ENCODE measurements at places on chromosomes 16 and 17.

GRCh38 chr16:12253731-12254130 is 277.2 kb downstream of the SNX29 start:
- DNase-seq: no peak

DNA sequence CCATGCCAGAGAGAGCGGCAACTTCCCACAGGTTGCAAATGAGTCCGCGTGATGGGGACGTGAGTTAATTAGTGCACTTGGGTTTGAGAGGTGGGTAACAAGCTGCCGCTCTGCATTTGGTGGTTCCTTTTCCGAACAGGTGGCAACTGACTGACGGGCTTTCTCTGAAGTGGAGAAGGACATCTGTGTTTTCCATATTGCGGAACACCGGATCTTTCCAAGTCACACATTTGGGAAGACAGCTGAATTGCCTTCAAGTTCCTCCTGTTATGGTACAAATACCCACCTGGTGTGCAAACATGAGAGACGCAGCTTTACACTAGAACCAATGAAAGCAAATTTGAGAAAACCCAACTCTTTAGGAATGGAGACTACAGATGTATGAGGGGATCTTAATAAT is 451.3 kb upstream of the ZFHX3 start:
- no peak for DNase-seq

GRCh38 chr17:73972056-73972455 is 231.4 kb upstream of the RPL38 start:
- no peak for DNase-seq

GRCh38 chr17:28841901-28842281 is 699 bp downstream of the FAM222B start:
- DNase-seq: no peak

DNA sequence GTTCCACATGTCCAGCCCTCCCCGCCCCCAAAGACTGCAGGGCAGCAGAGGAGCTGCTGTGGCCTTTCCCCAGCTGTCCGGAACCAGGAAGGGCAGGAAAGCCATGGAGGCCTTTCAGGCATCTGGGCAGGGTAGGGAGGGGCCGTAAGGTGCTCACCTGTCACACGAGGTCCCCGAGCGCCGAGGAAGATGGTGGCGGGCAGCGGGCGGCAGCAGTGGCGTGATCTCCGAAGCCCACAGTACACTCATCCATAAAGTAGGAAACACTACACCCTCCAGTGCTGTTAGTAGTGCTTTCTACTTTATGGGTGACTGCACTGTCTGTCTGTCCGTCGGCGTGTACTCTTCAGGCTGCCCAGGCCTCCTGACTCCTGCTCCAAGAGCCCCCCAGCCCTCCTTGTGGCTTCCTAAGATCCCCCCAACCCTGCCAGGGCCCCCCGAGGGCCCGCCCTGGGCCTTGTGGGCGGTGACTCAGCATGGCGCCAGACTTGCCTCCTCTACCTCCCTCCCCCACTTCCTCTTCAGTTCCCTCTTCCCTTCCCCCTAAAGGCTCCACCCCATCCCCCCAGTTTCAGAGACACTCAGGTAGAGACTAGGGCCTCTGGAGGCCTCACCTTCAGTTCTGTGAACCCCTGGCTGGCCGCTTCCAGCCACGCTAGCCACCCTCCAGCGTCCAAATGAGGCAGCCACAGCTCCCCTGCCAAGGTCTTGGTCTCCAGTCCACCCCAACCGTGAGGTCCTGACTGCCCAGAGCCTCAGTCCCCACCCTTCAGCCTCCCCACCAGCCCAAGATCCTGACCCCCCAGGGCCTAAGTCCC is 2.6 kb upstream of the TSPOAP1 start:
- DNase-seq: peak; percentile 68

GRCh38 chr16:27229891-27230470 is 26.7 kb downstream of the KDM8 start:
- peak; percentile 39 for DNase-seq

DNA sequence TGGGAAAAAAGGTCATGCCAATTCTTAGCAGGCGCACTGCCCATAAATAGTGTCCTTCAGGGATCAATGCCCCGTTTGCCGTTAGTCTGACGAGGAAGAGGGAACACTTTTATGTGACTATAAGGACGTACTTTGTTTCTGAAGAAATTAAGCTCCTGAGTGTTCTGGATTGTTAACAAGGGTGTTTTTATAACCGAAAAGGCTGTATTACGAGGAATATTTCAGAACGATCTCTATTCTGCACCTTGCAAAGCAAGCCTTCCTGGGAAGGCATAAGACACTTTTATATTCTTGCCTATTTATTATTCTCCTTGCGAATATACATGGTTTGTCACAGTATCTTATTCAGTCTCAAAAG is 24.5 kb upstream of the SYT17 start:
- no peak for DNase-seq

DNA sequence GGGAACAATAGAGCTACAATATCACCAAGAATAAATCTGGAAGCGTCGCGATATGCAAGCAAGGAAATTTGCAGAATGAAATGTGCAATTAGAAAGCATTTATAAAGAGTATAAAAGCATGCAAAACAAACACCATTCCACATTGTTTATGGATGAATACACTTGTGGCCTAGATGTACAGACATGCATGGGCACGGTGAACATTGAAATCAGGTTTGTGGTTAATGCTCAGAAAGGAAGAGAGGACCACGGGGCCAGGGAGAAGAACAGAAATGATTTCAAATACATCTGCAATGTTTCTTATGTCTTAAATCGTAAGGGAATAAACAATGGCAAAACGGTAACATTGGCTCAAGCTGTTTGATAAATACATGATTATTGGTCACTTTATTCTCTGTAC is 235.9 kb downstream of the FOXL1 start:
- no peak for DNase-seq

DNA sequence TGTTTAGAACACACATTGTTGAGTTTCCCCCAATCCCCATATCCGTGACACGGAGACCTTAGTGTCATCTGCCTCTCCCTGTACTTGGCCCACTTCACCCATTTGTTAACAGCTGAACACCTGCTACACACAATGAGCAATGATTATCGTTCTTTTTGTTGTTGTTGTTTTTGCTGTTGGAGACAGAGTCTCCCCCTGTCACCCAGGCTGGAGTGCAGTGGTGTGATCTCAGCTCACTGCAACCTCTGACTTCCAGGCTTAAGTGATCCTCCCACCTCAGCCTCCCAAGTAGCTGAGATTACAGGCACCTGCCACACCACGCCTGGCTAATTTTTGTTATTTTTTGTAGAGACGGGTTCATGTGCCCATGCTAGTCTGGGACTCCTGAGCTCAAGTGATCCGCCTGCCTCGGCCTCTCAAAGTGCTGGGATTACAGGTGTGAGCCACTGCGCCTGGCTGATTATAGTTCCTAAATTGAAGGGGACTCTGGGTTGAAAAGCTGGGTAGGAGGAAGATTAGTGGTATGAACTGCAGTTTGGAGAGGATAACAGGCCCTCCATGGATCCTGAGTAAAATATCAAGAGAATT is 21.6 kb downstream of the NDE1 start:
- DNase-seq: no peak

DNA sequence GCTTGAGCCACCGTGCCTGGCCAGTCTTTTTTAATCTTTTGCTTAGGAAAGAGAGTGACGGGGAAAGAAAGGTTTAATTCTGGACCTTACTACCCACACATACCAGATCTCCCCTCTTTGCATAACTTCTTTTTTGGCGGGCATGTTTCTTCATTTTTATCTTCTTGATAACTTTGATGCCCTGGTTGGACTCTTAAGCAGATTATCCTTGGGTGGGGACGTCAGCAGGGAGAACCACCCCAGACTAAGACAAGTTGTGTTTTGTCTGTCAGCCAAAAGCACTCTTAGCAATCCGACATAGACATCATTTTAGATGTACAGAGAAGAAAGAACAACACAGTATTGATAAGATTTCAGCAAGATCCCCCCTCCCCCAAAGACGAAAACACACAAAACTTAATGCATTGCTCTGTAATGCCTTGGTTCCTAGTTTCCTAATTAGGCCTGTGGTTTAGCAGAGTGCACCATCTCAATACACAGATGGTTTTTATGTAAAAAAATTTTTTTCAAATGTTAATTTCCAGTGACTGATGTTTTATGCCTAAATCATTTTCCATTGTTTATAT is 99.9 kb downstream of the MSI2 start:
- no peak for DNase-seq

- no peak for DNase-seq
These were observed 153.7 kb downstream of the NTN1 start for GRCh38 chr17:9174779-9175574.

GRCh38 chr16:28069971-28070794 is 6.7 kb upstream of the GSG1L start:
- no peak for DNase-seq

GRCh38 chr16:19822533-19822932 is 62.1 kb downstream of the GPRC5B start:
- no peak for DNase-seq

DNA sequence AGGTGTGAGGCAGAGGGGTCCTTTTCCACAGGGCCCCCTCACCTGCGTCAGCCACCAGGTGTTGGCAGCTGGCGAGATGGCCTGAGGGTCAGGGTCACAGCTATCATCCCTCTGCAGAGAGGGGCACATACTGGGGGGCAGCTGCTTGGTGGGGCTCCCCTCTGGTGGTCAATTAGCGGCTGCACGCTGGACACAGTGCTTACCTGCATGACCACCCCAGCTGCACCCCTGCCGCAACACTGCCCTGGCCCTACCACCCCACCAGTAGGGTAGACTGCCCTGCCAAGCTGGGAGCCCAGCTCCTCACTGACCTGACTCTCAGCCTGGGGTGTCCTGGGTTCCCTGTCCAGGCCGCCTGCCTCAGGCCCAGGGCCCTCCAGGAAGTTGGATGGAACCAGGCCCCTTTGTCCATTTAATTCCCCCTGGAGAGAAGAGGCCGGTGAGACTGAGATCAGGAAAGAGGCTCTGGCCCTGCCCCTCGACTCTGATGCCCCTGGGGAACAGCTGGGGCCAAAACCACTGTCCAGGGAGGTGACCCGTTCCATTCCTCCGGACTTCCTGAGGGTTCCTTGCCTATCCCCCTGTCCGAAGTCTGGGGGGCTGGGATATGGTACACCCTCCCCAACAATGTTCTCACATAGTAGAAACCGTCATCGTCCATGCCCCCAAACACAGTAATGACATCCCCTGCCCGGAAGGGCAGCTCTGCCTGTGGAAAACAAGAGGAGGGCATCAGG is 23.7 kb downstream of the TSPOAP1 start:
- DNase-seq: no peak

- DNase-seq: no peak
These were observed 710.1 kb downstream of the MAF start for GRCh38 chr16:78890373-78890895.

DNA sequence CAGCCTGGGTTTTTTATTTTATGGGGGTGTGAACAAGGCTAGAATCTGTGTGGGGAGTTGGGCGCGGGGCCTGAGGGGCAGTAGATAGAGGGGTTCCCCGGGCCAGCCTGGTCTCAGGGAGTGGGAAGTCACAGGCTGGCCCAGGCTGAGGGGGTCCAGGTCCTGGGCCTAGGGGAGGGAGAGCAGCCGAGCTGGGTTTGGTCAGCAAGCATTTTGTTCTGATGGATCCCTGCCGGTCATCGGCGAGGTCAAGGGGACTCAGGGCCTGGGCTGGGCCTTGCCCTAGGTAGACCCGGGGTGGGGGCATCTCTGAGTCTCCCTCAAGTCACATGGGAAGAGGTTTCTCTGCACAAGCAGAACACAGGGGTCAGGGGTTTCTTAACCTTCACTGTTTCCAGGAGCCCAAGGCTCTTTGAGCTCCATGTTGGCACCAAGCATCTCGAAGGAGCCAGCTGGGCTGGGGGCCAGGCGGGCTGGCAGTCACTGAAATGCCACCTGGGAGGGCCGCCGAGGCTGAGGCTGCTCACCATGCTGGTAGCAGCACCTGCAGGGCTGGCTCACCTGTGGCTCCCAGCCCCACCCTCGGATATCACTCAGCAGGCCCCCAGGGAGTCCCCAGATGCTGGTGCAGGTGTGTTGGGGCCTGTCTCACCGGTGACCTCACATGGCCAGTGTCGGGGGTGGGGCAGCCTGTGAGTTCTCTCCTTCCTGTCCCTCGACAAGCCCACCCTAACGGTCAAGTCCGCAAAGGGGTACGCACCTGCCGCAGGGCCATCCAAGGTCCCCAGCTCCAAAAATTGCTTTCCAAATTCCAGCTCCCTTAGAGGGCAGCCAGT is 41.0 kb downstream of the SLC7A5 start:
- no peak for DNase-seq

DNA sequence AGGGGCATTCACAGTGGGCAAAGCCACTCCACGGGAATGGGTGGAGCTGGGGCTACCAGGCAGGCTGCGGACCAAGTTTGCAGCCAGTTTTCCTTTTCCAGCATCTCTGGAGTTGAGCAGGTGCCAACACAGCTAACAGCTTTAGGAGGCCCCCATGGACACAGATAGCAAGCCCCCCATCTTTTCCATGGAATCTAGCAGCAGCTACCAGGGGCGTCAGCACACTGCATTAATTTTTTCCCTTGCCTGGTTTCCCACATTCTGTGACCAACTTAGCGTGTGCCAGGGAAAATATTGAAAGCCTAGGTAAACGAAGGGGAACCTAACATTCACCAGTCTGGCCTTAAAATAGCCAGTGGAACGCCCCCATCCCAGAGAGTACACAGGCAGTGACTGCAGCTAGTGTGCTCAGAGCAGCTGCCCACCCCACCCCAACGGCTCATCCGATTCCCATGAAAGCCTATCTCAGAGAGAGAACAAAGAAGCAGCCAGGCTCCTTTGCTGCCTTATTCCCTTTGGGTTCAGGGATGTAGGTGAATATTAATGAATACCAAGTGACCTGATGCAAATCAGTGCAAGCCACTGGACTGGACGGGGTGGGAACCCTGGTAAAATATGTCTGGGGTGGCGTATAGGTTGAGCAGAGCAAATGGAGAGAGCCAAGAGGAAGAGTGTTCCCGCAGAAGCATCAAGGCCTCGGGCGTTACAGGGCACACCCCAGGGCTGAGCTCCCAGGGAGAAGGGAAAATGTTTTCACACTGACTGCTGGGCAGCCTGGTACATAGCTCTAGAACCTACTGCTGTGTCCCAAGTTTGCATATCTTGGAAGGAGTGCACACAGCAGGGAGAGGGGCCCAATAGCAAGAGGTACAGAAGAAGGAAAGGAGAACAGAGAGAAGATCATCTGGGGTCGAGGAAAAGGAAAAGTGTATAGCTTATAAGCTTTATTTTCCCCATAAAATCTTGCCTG is 73.9 kb upstream of the SOX9 start:
- DNase-seq: no peak

- DNase-seq: no peak
These were observed 30.4 kb upstream of the CCL1 start for GRCh38 chr17:34393401-34393800.

DNA sequence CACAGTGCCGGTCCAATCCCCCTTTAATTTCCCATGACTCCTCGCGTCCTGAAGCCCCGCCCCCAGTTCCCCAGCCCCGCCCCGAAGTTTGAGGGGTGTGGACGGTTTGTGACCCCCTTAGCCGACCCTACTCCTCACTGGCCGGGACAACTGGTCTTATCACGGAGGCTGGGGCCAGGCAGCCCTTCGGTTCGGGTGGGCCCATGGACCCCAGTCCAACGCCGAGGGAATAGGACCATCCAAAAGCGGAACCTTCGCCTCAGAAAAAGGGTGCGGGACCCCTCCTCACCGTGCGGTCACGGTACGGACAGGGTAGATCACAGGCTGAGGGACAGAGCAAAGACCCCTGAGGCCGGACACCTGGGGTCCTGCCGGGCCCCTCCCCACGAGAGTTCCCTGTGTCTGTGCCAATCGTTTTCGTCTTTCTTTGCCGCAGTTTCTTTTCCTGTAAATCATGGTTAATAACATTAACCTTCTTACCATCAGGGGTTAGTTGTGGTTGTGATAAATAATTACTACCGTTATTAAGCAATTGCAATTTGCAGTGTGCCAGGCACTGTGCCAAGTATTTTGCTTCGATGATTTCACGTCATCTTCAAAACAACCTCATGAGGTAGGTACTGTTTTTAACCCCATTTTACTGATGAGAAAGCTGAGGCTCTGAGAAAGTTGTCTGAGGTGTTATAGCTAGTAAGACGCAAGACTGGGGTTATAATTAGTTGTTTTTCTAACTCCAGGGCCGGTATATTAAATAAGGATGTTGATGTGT is 543 bp downstream of the TMUB2 start:
- DNase-seq: peak; percentile 39
